Stimulated activated CD8-positive, alpha-beta memory T cell treated with anti-CD3 and anti-CD28 coated beads, Interleukin-4, amount 100 ng/mL, for 1 hour (primary cell): ENCODE measurements at places on chromosomes 2 and 18.

DNA sequence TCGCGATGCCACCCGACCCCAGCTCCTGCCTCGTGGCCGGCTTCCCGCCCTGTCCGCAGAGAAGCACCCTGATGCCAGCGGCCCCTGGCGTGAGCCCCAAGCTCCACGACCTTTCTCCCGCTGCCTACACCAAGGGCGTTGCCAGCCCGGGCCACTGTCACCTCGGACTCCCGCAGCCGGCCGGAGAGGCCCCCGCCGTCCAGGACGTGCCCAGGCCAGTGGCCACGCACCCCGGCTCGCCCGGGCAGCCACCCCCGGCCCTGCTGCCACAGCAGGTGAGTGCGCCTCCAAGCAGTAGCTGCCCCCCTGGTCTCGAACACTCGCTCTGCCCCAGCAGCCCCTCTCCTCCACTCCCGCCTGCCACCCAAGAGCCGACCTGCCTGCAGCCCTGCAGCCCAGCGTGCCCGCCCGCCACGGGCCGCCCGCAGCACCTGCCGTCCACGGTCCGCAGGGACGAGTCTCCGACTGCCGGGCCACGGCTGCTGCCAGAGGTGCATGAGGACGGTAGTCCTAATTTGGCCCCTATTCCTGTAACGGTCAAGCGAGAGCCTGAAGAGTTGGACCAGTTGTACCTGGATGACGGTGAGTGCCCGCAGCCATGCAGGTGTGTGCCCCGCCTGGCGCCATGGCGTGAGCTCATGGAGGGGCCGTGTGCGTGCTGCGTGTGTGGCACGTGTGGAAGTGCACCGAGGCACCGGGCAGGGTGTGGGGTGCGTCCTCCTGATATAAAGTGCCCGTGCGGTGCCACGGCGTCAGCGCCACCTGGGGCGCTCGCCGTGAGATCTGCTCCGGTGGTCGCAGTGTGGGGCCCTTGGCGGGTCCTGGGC, 90.8 kb downstream of the NFATC1 start:
- no peak for DNase-seq

- DNase-seq, result no peak
Observed at GRCh38 chr2:1716441-1716840, 27.9 kb downstream of the PXDN start.

- DNase-seq, result no peak
Observed at GRCh38 chr2:39146630-39147029, 25.8 kb upstream of the SOS1 start.

DNA sequence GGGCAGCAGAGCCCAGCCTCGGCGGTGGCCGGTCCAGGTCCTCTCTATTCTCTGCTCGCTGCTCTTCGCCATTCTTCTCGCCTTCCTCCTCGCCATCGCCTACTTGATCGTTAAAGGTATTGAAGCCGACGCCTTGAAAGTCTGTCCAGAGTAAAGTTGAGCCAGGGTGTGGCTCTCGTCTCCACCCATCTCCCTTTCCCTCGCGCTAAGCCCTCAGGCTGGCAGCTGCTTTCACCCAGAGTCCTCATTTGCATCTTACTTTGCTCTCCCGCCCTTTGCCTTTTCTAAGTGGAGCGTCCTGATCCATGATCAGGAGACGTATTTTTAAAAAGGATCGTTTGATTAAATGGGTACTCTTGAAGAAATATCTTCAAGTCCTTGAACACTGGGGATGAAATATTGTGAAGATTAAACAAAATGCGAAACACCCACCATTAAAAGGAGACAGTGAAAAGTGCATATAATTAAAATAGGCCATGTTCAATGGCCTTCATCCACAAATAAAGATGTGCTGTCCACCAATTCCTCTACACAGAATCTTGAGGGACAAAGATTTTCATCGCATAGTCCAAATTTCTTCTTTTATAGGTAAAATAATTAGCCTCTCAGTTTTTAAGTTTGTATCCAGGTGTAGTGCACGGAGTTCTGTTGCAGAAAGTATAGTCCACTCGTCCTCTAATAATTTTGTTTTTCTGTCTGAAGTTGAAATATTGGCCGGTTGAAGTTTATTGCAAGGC, 657 bp downstream of the ARL6IP6 start:
- no peak for DNase-seq

DNA sequence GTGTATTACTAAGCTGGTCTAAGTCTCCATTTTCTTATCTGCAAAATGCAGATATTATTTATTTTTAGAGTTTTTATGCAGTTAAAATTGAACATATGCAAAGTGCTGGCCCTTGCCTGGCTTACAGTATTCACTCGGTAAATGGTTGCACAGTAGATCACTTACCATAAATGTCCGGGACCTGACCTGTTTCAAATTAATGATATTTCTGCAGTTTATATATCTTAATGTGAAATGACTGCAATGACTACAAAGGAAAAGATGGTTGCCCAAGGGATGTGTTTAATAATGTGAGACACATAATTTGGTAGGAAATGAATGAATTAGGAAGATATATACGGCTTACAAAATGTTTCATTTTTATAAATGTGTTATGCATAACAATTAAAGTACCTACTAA, 37.1 kb downstream of the LRRC30 start:
- no peak for DNase-seq
